Caudate nucleus (tissue), 63 donors: ENCODE measurements at places on chromosomes 1 and 21.

- no peak for DNase-seq
Observed at GRCh38 chr1:246599315-246599714, 33.1 kb downstream of the CNST start.

DNA sequence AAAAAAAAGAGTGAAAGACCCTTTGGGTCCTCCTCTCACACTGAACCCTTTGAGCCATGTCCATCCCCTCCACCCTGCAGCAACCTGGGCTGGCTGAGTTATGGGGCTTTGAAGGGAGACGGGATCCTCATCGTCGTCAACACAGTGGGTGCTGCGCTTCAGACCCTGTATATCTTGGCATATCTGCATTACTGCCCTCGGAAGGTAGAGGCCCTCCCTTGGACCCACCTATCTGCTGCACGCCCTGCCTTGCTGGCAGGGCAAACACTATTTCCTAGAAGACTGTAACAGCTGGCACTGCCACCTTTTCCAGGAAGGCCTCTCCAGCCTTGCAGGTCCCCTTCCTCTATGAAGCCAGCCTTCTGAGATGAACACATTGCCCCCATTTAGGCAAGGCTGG lies 1.1 kb downstream of the SLC50A1 start:
- no peak for DNase-seq

GRCh38 chr1:34296059-34296458 lies 119.4 kb downstream of the C1orf94 start:
- DNase-seq, result no peak

GRCh38 chr21:43600642-43601402 lies 58.5 kb downstream of the HSF2BP start:
- DNase-seq, result no peak

DNA sequence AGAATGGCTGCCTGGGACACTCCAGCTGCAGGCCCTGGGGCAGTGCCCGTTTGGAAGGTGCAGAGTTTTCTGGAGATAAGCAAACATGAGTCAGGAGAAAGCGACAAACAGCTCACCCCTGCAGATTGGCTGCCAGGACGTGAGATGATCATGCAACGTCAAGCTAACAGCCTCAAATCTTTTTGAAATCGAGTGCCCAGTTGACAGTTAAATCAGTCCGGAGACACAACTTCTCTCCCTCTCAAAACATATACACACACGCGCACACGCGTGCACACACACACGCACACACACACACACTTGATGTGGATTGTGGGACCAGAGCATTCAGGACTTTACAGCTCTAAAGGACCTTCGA lies 49.4 kb downstream of the TENT5C start:
- no peak for DNase-seq

- no peak for DNase-seq
Observed at GRCh38 chr1:163656095-163656759, 334.5 kb downstream of the NUF2 start.

GRCh38 chr1:76862447-76862846 lies 4.8 kb upstream of the ST6GALNAC5 start:
- DNase-seq, result no peak

- peak; percentile 6 for DNase-seq
Observed at GRCh38 chr1:58515794-58516401, 30.6 kb downstream of the OMA1 start.

DNA sequence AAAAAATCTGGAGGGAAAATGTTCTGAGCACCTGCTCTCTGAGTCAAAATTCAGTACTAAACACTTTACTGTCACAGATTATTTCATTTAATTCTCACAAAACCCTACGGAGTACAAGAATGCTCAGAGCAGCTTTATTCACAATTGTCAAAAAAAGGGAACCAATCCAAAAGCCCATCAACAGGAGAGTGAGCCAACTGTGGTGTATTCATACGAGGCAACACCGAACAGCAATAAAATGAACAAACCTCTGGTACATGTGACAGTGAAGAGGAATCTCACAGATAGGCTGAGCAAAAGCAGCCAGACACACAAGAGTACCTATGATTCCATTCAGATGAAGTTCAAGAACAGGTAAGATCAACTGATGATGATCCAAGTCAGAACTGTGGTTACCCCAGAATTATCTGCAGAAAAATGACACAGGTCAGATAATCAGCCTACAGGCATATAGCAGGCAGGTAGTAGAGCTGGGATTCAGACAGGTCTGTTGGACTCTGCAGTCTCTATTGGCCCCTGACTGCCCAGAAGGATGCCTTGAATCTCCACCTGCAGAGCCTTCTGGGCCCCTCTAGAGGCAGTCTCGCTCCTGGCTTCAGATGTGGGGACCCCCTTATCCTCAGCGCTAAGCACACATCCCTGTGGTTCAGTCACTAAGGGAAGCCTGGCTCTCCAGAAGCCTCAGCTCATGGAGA lies 19.2 kb downstream of the SLC9A1 start:
- DNase-seq, result no peak

GRCh38 chr1:56437959-56438358 lies 141.4 kb downstream of the PLPP3 start:
- DNase-seq, result no peak

DNA sequence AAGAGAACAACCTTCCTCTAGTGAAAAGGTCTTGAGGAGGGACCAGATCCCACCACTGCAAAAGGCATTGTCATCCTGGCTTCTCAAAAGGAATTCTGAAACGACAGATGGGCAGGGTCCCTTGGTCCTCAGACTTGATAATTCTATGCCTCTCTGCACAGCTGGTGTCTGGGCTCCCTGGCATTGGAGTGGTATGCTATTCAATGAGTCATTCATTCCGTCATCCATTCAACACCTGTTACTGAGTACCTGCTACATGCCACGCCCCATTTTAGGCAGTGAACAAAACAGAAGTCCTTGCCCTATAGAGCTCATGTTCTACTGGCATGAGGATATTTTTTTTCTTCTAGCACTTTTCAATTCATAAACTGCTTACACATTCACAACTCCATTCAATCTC lies 45.8 kb upstream of the HMGB4 start:
- DNase-seq, result no peak

DNA sequence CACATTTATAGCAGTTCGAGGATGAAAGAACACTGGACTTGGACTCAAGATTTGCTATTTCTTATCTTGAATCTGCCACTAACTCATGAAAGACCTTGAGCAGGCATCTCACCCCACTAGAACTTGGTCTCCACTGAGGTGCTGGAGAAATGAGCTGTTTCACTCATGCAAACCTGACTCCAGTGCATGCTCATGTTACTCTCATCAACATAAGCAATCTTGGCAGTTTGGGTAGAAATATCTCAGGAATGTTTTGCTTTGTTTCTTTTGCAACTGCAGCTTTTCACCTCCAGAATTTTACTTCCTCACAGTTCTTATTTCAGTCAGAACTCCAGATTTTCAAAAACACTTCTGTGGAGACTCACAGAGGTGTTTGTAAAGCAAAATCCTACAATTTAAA lies 46.2 kb upstream of the DAB1 start:
- no peak for DNase-seq

DNA sequence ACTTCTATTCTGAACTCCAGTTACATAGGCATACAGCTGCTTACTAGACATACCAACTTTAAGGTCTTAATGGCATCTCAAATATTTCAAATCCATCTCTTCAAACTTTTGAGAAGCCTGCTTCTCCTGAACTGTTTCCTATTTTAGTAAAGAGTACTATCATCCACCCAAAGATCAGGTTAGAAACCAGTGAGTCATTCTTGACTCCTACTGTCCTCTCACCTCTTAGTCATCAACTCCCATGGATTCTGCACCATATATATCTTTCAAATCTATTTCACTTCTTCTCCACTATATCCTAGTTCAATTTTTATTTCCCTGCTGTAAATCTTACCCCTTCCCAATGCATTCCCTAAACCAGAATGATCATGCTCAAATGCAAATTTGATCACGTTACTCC lies 18.1 kb upstream of the BEND5 start:
- no peak for DNase-seq

GRCh38 chr1:243267471-243267880 lies 11.6 kb downstream of the SDCCAG8 start:
- no peak for DNase-seq

DNA sequence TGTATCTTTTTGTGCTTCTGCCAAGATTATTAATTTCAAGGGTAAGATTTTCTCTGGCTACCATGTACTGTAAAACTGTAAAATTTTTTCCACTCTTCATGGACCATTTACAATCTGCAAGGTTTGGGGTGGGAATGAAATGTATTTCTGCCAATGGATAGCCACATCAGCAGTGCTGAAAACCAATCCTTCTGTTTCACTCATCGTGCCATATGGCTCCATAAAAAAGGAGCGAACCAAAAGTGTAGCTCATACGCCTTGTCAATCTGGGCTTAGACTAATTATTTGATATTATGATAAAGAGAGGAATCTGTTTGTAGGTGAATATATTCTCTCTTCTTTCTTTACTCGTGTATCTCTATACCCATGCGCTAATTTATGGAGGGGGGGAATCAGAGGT lies 3.0 kb upstream of the SLC44A5 start:
- no peak for DNase-seq

- no peak for DNase-seq
Observed at GRCh38 chr1:223500560-223501425, 107.6 kb downstream of the CCDC185 start.

- DNase-seq, result no peak
Observed at GRCh38 chr1:20047096-20047495, 22.9 kb upstream of the PLA2G5 start.

DNA sequence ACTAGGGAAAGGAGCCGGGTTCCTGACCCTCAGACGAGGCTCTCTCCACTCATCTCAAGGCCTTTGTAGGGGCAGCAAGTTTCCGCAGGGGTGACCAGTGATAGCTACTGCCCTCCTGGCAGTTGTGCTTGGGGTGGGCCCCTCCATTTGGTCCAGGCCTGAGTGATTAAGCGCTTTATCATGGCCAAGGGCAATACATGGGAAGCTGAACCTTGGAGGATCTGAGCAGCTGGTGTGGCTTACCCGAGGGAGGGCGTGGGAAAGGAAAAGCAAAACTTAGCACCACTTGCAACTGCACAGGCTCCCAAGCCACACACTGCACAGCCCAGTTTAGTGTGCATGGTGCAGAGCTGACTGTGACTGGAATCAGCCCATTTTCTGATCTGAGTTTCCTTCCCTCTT lies 47.8 kb downstream of the GADD45A start:
- no peak for DNase-seq

DNA sequence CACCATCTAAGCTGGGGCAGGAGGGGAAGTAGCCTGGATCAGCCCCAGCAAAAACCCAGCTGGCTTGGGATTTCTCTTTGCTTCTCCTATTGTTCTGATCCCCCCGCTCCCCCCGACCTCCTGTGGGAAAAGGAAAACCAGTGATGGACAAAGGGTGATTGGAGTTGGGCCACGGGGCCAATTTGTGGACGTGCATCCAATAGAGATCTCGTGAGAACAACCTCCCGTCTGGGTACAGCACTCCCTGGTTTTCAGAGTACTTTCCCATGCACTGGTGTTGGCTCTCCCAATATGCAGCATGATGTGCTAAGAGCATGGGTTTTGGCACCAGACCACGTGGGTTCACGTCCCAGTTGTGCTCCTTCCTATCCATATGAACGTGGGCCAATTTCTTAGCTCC lies 9.0 kb downstream of the BLACAT1 start:
- no peak for DNase-seq

DNA sequence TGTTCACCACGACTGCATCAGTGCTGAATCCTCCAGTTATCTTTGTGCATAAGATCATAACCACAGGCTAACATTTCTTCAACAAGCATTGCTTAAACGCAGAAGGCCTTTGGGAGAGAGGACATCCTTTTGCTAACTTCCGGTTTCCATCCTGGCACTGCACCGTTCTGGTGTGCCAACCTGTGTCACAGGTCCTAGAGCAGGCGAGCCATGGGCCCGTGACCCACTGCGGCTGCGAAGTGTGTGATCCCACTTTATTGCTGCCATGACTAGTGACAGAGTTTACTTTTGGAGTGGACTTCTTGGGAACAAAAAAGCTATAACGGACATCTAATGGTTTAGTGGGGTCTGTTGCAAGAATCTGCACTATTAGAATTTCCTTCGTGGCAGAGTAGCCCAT lies 42.9 kb downstream of the ADAMTS5 start:
- DNase-seq, result no peak

DNA sequence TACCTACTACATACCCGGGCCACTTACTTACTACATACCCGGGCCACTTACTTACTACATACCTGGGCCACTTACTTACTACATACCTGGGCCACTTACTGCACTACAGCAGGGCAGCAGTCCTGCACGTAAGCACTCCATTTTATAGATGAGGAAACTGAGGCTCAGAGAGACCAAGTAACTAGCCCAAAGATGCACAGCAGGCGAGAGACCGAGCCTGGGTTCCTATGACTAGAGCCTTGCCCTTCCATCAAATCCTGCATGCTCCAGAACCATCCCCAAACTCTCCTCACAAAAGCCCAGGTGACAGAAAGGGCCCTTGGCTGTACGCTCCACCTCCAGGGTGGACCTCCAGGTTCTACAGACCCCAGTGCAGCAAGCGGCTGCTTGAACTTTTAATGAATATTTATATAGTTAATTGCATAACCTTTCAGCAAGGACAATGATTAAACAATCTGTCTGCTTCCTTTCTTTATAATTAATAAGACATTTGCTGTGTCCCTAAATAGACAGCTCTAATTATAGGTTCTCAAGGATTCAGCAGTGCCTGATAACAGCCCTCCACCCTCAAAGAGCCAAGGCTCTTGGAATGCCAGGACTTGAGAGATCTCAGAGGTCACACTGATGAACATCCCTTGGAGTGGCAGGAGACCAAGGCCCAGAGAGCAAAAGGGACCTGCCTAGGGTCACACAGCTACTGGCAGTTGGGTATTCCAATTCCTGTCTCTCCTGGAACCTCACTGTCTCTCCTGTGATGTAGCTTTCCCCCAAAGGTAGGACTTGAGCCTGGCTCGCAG lies 43.4 kb downstream of the LRP8 start:
- no peak for DNase-seq

GRCh38 chr1:167797015-167797414 lies 75.2 kb downstream of the MPZL1 start:
- no peak for DNase-seq

DNA sequence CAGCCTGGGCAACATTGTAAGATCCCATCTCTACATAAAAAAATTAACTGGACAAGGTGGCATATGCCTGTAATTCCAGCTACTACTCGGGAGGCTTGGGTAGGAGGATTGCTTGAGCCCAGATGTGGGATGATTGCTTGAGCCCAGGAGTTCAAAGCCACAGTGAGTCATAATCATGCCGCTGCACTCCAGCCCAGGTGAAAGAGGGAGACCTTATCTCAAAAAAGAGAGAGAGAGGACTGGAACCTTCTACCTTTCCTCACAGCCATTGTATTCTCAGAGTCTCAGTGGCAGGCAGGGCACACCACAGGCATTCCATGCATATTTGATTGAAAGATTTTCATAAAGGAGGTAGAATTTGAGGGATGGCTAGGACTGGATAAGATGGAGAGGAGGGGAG lies 78.4 kb downstream of the KIF14 start:
- no peak for DNase-seq

DNA sequence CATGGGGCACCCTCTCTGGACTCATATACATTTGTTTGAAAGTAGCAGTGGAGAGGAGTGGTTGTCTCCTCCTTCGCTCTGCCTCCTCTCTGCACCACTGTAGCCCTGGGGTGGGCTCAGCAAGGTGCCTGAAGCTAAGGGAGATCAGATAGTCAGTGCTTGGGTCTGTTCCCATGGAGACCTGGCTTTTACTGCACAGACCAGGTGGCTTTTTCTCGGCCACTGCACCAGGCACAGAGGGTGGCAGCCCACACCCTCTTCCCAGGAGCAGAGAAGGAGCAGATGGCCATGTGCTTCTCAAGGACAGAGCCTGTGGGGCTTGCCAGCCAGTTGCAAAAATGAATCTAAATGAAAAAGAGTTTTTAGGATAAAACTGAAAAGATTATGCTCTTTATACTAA lies 123.4 kb upstream of the KCNK1 start:
- DNase-seq, result no peak

- DNase-seq, result no peak
Observed at GRCh38 chr1:27314169-27314568, 7.8 kb upstream of the TMEM222 start.

GRCh38 chr1:107147843-107148242 lies 7.0 kb downstream of the NTNG1 start:
- DNase-seq, result no peak
